ENCODE measurements at places on chromosomes 2 and 18.

GRCh38 chr2:9824956-9825720 lies 18.1 kb upstream of the TAF1B start:
- no peak for DNase-seq

DNA sequence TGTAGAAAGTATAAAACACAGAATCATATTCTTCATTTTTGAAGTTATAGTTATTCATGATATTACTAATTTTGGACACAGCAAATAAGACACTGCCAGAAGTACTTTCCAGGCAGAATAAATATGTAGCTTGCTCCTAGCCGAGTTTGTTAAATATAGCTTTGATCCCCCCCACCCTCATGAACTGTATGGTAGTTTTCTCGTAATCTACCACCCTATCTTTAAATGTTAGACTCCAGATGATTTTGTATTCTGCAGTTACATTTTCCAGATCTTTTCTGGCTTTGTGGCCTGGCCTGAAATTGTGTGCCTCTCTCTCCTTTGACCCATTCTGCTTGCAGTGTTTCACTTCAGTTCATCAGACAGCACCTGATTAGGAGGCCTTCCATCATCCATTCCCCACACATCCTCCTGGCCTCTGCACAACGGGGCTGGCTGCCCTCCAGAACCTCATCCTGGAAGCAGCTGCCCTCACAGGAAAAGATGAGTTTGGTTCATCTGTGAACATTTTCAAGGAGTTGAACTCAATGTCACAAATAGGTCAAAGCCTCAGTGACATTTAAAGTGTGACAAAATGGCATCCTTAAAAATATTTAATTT lies 4.7 kb upstream of the KCNJ3 start:
- DNase-seq, result no peak

- DNase-seq, result no peak
Measured at GRCh38 chr2:27966466-27966865, 75.9 kb downstream of the BABAM2 start.

GRCh38 chr2:213763963-213764362 lies 479.7 kb downstream of the SPAG16 start:
- no peak for DNase-seq

DNA sequence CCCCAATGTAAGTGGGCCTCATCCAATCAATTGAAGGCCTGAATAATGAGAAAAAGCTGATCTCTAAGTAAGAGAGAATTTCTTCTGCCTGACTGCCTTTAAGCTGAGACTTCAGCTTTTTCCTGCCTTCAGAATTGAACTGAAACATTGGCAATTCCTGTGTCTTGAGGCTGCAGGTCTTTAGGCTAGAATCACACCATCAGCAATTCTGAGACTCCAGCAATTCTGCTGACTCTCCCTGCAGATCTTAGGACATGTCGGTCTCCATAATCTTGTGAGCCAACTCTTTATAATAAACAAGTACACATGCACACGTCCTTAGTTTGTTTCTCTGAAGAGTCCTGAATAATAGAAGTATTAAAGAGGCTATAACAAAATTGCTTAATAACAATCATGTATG lies 209.1 kb downstream of the FSIP2 start:
- DNase-seq, result no peak

DNA sequence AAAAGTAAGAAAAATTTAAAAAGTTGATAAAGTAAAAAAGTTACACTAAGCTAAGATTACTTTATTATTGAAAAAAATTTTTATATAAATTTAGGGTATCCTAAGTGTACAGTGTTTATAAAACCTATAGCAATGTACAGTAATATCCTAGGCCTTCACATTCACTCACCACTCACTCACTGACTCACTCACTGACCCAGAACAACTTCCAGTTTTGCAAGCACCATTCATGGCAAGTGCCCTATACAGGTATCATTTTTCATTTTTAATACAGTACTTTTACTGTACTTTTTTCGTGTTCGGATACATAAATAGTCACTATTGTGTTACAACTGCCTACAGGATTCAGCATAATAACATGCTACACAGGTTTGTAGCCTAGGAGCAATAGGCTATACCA lies 8.9 kb upstream of the THUMPD2 start:
- DNase-seq, result no peak

DNA sequence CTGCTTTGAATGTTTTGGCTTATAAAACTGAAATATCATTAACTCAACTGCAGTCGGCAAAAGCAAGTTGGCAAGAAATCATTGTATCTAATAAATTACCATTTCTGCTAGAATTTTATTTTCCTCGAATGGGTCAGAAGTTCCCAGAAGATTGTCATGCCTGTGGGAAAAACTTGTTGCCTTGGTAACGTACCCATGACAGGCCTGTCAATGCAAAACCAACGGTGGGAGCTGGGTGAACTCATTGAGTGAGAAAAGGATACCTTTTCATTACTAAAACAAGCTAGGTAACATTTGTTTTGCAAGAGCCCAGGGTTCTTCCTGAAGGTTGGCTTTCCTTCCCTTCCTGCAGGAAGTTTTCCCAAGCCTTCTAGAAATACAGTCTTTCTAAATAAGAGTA lies 9.5 kb downstream of the PLB1 start:
- DNase-seq, result no peak

DNA sequence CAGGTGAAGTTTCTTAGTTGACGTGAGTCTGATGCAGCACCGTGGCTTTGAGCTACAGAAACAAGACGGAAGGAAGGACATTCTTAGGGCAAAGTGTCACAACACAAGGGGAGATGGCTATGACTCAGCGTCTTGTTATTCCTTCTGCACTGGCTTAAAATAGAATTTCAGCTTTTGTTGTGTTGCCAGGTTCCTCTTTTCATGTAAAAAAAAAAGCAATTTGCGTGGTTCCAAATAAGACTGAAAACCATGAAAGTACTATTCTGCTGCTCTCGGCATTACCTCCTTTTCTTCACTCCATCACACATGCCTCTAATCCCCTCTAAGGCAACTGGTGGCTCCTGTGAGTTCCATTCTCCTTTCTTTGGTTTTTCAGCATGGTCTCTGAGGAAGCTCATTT lies 150.1 kb downstream of the ANTXR1 start:
- no peak for DNase-seq

DNA sequence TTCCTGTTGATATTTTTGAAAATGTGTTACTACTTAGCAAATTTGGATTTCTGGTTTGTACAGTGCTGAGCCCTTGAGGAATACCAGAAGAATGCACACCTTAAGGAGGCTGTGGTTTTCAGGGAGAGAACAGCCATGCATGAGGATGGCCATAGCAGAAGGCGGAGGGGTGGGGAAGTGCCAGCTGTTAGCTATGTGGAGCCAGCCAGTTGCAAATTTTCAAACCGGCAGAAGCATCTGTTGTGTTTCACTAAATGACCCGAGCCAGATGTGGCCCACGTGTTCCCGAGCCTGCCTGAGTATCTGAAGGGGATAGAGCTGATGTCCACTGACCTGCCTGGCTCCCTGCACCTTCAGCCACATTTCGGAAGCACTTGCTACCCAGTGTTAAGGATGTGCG lies 16.4 kb upstream of the RBM44 start:
- no peak for DNase-seq

DNA sequence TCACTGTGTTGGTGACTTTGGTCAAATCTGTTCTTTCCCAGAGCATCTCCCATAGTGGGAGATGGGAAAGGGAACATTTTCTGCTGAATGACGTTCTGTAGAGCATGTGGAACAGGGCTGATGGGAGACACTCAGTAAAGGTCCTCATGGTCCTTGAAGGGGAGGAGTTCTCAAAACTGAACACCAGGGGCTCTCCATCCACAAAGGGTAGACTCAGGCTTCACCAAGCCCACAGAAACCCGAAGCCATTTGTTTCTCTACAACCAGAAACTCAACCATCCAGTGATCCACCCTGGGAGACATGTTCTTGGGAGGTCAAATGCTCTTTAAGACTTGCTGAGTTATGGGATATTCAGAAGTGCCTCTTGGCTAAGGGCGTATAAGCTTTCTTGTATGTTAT lies 131.8 kb downstream of the ACOXL start:
- no peak for DNase-seq

DNA sequence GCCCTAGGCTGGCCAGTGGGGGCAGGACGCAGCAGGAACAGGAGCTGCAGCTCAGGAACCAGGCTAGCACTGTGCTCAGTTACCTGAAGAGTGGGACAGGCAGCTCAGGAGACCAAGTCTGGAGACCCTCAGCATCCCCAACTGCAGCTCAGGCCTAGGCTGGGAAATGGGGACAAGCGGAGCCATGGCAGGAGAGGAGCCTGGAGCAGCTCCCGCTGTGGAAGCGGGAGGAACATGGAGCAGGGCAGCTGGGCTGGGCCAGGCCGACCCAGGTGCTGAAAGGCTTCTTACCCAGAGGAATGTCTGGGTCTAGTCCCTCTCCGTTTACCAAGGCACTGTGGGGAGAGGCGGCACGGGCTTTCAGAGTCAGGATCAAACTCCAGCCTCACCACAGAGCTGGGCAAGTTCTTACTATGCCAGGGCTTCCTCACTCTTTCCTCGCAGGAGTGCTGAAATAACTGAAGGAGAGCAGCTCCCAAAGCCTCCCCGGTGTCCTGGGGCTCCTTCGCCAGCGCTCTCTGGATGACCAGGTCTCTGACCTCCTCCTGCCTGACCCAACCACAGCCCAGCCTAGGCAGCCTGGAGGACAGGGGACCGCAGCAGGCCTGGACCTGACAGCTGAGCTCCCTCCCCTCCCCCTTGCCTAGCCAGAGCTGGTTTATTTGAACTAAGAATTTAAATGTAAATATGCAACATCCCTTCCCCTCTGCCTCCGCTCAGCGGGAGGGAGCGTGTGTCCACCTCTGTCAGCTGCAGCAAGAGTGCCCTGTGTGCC lies 247.8 kb upstream of the SIX2 start:
- no peak for DNase-seq

GRCh38 chr18:34661464-34662087 lies 48.5 kb upstream of the DTNA start:
- peak; percentile 30 for DNase-seq

DNA sequence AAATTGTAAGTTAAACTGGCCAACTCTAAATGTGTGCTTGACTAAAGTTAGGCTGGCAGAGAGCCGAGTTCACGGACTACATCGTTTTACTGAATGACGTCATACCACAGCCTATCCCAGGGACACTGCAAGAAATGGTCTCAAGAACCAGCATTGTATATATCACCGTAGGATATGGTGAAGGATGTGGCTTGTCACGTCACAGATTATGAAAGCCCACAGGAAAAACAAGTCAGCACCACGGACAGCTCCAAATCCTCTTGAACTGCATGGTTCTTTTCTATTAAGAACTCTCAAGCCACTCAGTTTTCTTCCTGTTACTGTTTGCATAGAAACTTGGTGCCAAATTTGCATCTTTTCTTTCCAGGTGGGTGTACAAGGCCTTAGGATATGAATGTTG lies 85.1 kb upstream of the ACAA2 start:
- DNase-seq, result peak; percentile 9

DNA sequence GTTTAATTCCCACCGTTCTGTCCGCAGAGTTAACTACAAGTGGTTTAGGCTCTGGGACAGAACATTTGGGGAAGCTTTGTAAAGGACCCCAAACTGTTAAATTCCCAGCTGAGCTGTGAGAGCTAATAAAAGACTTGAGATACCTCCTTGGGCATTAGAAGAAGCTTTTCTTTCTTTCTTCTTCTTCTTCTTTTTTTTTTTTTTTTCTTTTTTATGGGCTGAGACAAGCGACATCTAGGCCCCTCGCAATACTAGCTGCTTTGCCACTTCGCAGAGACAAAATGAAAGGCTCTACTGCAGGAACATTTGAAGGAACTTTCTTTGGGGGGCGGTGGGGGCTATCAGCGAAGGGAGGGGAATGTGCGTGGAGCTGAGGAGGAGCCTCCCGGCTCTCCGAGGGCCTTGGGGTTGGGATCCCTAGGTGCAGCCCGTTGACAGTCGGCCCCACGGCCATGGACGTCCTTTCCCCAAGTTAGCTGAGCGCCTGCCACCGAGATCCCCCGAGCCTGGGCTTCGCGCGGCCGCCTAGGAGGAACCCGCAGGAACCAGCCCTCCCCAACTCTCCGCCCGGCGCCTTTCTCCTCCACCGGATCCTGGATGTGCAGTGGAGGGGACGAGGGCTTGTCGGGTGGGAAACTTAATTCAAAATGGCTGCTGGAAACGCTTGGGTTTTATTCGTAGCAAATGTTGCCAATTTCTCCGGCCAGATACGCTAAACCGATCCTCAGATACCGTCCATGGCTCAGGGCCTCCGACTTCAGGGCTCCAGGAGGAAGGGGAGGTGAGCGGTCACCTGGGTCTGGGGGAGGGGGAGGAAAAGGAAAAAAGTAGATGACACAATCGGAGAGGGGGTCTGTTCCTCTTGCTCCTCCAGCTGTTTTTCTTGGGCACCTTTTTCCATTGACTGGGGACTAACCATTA lies 4.2 kb downstream of the MEIS1 start:
- DNase-seq, result no peak

GRCh38 chr2:15704788-15705115 lies 113.1 kb downstream of the DDX1 start:
- no peak for DNase-seq

DNA sequence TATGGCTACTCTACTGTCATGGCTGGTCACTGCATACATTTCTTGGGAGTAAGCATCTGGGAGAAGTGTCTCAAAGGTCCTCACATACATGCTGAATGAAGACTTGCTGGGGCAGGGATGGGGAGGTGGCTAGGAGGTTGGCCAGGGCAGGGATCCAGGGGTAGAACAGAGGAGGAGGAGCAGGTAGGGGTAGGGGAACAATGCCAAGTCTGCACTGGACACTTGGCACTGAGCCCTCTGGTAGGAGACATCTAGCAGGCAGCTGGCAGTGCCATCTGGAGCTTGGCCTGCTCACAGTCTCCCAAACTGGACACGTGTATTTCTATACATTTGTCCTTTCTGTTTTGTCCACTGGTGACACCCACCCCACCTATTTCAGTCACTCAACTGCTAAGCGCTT lies 62.7 kb upstream of the REV1 start:
- DNase-seq, result no peak

DNA sequence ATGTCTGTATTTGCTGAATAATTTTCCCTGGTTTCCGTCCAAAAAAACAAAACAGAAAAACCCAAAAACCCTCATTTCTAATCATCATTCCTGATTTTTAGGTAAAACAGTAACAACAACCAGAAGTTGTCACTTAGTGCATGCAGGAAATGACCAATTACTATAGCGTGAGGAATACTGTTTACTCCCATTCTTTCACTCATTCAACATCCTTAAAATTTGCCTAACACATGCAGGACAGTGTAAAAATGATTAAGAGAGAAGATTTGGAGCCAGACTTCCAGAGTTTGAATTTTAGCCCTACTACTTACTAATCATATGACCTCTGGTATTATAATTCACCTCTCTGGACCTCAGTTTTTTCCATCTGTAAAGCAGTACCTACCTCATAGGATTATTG lies 83.1 kb downstream of the FIGN start:
- no peak for DNase-seq
